ENCODE measurements at places on chromosomes 6 and 20.

- no peak for DNase-seq
Measured at GRCh38 chr20:13736436-13737191, 48.1 kb downstream of the ESF1 start.

DNA sequence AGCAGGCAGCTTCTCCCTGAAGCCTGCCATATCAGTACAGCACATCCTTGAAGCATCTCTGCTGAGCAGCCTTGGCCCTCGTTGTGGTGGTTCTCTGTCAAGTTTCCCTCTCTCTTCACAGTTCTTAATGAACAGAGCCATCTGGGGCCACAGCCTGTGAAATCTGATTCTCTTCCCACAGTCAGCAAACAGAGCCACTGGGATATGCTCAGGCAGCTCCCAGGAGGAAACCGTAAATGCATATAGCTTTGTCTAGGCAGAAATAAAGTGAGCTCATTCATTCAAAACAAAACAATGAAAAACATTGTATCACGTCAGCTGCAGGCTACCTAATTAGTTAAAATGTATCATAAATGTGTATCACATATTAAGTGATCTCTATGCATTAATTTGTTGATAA is 80.3 kb downstream of the TBC1D7 start:
- no peak for DNase-seq

- DNase-seq = no peak
Measured at GRCh38 chr20:419556-420165, 11.6 kb downstream of the RBCK1 start.

- DNase-seq = no peak
Measured at GRCh38 chr6:46961711-46962110, 40.0 kb upstream of the ADGRF5 start.

GRCh38 chr20:48538058-48538825 is 289.6 kb downstream of the PREX1 start:
- no peak for DNase-seq

- DNase-seq = no peak
Measured at GRCh38 chr6:127026247-127026646, 92.2 kb upstream of the RSPO3 start.

GRCh38 chr20:11366660-11367059 is 551.0 kb upstream of the BTBD3 start:
- no peak for DNase-seq

- DNase-seq = no peak
Measured at GRCh38 chr20:52160621-52161204, 30.9 kb downstream of the ZFP64 start.

DNA sequence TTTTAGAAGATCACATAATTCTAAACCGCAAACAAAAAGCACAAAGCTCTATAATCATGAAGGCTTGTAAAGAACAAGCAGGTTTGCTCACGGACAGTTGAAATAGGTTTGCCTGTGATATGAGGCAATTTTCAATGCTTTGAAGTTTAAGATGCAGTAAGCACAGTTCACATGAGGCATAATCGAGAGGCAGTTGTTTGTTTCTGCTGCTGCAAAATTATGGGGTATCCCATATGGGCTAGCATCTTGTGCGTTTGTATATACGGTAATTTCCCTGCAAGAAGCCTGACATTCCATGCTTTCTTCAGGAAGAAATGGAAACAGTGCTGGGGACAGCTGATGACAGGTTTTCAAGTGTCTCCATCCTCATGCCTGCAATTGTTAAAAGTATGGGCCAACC is 94.6 kb upstream of the MC3R start:
- DNase-seq = no peak

DNA sequence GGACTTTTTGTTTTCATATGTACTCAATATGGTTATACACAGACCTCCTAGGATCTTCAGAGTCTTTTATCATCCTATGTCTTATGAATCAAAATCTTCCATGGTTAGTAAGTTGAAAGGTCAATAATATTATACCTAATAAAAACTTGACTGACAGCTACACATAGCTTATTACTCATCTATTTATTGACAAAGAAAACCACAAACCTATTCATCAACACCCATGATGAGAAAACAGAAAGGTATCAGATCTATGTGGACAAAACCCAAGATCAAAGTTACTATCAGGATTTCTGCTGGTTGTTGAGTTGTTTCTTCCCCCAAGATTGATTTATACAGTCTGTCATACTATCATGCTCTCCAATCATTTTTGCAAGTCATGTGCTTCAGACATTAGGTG is 460.1 kb upstream of the MANEA start:
- DNase-seq = no peak

DNA sequence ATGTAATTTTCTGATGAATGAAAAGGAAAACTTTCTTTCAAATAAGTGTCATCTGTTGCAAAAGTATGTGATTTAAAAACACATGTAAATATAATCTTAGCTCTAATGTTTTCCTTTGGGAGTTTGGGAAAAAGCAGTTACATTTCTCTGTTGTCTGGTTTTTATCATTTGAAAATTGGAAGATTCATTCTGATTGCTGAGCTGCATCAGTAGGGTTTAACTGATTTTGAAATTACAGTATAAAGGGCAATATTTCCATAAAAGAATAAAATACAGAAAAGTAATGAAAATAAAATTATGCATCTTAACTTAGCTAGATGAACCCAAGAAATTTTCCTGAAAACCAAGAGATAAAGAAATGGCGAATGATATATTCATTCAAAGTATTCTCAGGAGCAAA is 57.8 kb downstream of the MAP7 start:
- DNase-seq = no peak

- no peak for DNase-seq
Measured at GRCh38 chr6:27288136-27289044, 23.7 kb downstream of the POM121L2 start.

DNA sequence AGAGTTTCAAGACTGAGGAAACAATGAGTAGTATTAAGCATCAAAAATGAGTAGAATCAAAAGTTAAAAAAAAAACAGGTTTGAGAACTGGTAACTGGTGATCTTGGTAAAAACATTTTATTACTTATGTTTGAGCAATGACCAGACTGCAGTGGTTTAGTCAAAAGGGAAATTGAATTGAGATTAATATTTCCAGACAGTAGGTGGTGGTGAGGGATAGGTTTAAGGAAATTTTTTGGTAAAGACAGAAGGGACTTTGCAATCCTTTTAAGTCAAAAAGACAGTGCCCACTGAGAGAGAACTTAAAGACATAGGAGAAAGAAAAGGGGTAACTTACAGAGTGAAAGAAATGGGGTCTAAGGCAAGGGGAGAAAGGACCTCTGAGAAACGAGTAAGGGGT is 156.9 kb downstream of the ASCC3 start:
- no peak for DNase-seq

DNA sequence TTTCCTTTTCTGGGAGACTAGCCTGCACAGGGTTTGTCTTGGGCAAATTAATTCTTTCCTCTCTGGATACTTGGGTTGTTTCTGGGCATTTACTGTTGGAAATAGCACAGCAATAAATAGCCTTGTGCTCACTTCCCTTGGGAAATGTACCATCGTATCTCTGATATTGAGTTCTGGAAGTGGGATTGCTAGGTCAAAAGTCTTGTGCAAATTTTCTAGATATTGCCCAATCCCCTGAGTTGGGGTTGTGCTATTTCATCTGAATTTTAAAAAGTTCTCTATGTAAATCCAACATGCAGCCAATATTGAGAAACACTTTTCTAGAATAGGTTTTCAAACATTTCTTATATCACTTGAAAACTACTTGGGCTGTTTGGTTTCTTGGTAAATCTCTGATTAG is 64.0 kb upstream of the ELOVL5 start:
- no peak for DNase-seq

DNA sequence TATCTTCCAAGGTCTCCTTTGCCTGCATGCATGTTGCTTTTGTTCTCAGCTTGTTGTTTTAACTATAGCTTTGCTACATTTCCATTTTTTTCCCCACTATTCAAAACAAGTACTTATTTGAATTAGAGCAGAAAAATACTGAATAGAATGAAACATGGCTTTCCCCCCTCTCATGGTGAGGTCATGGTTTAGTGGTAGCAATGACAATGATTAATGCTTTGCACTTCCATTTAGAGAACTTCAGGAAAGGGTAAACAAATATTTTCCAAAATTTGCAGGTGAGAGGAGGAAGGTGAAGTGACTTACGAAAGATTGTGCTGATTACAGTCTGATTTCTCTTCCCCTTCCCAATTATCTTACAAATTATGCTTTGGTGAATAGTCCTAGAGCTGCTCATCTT is 47.8 kb upstream of the TRAF3IP2 start:
- DNase-seq = no peak

GRCh38 chr6:117307655-117308054 is 42.3 kb downstream of the VGLL2 start:
- no peak for DNase-seq

DNA sequence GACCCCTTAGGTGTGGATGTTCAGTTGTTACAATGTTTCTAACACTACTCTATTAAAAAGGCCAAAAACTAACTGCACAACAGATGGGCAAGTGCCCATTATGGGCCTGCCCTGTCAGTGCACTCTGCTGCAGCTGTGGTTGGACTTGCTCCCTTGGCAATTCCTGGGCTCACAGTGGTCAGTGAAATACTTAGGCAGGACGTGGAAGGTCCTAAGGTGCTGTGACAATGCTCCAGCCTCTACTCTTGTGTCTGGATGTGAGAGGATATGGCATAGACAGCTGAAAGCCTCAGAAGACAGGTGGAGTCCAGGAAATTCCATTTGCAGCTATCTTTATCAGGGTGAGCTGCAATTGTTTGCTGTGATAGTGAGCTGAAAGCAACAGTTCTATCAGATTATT is 136.5 kb upstream of the OLIG3 start:
- DNase-seq = no peak

DNA sequence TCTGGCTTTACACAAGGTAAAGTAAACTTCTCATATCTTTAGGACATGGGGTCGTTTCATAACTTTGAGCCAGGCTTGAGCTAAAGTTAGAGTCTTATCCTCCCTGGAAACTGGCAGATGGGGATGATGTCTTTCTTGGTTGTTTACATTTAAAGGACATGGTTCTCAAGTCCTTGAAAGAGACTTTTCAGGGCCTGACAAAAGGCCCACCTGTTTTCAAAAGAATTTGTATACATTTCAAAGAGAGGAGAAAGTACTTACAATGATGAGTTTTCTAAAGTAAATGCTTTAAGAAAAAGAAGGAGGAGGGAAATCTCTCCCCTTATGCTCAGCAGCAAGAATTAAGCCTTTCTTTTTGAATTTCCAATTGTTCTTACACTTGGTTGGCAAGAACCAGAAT is 45.7 kb upstream of the TINAG start:
- DNase-seq = no peak

DNA sequence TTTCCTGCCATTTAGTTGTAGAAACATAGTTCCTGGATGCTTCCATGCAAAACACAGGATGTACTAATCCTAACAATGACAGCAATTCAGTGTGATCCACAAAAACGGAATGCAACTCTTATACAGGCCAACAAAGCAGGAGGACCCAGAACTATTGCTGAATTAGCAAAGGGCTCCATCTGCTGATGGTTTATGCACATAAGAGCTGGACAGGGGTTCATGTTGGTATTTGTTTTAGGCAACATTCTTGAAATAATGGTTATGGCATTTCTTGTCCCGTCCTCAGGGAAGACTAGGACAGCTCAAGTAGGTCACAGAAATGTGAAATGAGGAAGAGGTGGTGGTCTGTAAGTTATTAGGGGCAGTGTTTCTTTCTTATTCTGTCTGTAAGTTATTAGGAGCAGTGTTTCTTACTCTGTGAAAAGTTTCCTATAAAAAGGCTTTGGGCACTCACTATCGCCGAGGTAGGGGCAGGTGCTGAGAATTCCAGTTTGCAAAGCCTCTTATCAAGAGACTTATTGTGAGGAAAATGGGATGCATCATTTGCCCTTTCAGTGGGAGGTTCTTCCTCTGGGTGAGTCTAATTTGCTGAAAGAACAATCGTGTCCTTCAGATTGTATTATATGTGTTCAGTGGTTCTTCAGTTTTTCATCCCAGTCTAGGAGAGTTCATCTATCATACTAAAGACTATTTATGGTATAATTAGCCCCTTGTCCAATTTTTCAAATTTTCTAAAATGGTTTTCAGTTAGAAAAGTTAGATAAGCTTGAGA is 171.1 kb downstream of the MCHR2 start:
- no peak for DNase-seq

DNA sequence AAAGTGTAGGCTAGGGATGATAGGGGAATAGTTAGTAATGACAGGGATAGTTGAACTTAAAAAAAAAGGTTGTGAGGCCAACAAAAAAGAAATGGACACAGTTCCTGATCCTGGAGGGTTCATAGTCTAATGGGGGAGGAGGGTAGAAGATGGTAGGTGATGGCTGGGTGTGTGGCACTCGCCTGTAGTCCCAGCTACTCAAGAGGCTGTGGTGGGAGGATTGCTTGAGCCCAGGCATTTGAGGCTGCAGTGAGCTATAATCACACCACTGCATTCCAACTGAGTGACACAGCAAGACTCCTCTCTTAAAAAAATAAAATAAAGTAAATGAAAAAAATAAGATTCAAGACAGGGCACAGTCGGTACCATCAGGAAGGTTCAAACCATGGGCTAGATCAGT is 2.4 kb upstream of the MICB start:
- no peak for DNase-seq

- DNase-seq = no peak
Measured at GRCh38 chr20:57650756-57651483, 30.7 kb upstream of the ZBP1 start.

DNA sequence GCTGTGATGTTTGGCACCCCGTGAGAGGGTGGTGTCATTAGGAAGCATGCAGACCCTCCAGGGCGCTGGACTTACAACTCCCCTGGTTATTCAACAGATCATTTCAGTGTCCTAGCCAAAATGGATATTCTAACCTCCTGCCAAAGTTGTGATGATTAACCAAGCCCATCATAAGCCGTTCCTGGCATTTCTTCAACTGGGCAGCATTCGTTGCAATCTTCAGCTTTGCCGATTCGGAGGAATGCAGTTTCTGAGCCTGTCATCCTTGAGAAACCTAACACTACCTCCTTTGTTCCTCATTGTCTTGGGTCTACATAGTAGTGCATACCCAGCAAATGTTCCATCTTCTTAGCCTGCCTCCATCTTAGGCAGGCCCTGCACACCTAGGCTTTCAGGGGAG is 79.2 kb upstream of the MAP3K4 start:
- no peak for DNase-seq

DNA sequence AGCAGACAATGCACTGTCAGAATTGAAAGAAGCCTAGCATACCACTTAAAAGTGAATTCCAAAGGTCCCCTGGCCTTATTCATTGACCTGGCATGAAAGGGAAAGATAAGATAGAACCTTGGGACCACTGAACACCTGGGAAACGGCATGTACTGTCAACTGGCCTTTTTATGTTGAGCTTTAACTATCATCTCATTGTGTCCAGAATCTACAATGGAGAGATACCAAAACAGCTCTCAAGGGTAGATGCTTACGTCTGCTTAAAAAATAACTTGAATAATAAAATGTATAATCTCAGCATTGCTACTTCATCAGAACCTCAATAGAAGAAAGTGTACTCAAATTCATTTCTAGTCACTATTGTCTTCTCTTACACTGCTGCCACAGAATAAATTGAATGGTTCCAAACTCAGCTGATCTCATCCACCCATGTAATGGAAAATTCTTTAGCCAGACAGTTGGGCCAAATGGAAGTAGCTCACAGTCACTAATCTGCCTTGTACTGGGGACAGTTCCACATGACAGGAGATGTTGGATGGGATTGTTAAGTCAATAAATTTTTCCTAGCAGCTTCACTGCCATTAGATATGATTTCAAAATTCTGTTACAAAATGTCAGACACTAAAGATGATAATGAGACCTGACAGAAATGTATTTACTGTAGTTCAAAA is 93.8 kb downstream of the MLIP start:
- DNase-seq = no peak
